ENCODE measurements at places on chromosomes 2 and 18.

DNA sequence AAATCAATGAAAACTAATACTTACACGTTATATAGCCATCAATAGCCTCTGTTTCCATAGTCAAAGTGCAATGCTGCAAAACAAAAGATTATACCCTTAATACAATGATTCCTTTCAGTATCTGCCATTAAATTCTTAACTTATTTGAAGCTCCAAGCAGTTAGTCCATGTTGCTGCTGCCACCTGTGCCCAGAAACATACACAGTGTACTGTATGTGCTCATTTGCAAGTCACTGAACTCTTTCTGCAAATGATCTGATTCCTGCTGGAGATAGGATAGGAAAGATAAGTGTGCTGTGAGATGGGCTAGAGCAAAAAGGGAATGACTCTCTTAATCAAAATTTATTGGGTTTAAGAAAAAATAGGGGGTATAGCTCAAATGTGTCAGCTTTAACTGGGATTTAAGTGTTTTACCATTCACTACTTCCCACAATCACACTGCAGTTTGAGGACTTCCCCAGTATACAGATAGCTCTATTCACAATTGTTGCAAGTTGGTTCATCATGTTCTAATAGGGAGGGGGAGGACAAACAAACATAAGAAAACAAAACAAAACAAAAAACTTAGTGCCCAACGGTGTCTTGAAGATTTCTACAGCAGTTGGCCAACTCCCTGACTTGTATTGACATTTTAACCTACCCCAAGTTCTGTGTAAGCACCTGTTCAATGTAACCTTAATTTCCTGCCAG is 2.7 kb downstream of the IKZF2 start:
- no peak for DNase-seq

DNA sequence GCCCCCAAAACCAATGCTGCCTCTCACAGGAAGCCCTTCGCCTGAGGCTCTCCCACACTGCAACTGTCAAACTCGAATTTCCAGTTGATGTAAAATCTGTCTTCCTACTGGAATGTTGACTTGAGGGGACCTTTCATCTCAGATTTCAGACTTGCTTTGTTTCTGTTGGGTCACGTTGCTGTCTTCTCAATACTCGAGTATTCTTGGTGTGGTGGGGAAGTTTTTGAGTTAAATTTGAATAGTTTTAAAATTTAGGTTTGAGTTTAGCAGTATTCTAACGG is 50.8 kb downstream of the AGAP1 start:
- DNase-seq: no peak

GRCh38 chr18:48997681-48997984 is 46.9 kb upstream of the SMAD7 start:
- no peak for DNase-seq

DNA sequence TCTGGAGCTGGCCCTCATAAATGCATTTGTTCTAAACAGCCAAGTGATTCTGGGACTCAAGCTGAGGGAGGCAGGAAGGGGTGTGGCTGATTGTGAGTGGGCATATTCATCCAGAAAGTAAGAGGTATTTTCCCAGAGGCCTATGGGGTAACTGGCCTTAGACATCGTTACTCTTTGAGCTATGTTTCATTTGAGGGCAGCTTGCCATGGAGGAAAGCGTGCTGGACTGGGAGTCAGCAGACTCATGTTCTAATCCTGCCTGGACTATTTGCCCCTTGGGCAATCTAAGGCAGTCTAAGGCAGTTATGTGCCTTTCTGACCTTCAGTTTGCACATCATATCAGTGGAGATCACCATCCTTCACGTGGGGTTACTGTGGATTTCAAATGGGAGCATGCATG is 93.5 kb upstream of the SLC14A2 start:
- DNase-seq: no peak

DNA sequence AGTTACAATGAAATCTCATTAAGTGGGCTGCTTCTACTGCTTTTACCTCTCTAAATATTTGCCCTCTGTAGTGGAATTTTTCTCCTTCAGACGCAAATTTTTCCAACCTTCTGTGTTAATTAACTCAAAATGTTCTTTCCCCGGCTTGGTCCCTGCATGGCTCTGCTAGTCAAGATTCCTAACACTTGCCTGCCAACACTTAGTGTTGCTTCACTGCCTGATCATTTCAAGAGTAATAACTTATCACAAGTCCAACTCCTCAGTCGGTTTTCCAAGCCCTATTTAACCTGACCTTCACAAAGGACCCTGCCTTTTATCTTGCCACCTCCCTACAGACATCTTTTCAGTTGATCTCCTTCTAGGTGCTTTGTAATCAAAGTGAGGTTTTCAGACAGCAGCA is 142.7 kb downstream of the HRH4 start:
- DNase-seq: no peak

DNA sequence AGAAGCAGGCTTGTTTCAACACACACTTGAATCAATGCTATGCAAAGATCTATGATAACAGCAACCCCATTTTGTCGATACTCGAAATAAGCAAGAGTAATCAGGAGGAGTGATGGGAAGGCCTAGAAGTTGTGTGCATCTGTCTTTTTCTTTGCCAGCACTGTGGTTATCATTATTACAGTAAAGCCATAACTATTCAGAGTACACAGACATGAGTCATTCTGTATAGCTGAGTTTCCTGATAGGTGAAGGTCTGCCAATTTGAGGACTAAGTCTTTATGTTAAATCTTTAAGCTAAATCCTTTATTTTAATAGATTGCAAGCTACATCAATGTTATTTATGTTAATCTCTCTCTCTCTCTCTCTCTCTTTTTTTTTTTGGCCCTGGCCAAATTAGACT is 1344.4 kb upstream of the CELF4 start:
- DNase-seq: no peak

DNA sequence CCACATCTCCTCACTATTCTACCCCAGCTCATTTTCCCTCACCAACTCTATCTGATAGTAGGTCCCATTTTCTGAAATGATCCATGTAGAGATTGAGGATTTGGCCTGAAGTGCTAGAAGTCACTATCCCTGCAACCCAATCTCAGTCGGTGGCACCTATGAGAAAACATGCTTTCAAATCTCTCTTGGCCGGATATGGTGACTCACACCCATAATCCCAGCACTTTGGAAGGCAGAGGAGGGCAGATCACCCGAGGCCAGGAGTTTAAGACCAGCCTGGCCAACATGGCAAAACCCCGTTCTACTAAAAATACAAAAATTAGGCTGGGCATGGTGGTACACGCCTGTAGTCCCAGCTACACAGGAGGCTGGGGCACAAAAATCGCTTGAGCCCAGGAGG is 19.1 kb upstream of the MARCHF4 start:
- no peak for DNase-seq

All from NCI-H187 treated with DMSO at 0.1 percent for 48 hours (cell line).